Fibroblast of mammary gland (primary cell): ENCODE measurements at places on chromosomes 2 and 18.
A peak's percentile ranks its signal among the peaks of the same experiment; 100 is the strongest.

- peak; percentile 61 for DNase-seq
Measured at GRCh38 chr2:24049485-24050021, at the start of gene FKBP1B. TSS of gene FKBP1B (plus strand) at chr2:24049741. CDS start at chr2:24049850, 109 bp downstream.

DNA sequence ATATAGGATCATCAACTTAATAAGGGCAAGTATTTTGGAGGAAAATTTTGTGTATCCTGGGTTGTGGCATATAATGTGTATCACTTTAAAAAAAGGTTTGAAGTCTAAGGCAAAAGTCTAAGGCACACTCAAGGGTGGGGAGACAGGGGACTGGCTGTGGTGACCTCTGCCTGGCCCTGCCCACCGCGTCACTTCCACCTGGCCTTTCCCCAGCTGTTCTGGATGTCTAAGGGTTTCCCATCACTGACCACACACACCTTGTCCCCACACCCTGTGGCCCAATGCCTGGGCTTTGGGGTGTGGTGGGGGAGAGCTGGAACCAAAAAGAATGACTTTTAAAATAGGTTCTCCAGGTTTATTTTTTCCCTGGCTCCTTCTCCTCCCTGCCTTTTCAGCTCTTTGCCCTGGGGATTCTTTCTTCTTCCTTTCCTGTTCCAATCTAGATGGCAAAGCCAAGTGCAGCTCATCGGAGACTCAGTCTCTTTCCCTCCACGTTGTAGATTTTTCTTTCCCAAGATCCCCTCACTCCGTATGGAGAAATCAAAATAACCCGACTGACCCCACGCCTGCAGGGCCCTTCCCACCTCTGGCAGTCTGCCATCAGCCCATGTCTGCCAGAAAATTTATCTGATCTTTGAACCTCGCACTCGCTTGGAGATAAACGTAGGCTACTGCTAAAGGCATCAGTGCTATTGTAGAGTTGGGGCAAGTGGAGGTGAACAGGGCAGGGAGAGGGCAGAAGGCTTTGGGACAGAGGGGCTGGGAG is 257.2 kb downstream of the DYSF start:
- DNase-seq, result no peak

DNA sequence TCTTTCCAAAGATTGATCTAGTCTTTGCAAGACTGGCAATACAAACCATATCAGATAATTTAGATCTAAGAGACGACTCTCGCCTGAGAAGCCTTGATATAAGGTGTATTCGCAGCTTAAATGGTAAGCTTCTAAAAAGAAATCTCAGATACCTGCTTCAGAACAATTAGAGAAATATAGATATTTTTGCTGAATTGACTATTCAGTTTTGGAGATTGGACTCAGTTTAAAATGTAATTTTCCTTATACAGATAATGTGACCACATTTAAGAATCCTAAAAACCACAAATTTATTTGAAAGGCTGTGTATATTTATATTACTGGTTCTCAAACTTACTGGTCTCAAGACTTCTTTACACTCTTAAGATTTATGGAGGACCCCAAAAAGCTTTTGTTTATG is 15.4 kb downstream of the PAPOLG start:
- DNase-seq, result no peak

DNA sequence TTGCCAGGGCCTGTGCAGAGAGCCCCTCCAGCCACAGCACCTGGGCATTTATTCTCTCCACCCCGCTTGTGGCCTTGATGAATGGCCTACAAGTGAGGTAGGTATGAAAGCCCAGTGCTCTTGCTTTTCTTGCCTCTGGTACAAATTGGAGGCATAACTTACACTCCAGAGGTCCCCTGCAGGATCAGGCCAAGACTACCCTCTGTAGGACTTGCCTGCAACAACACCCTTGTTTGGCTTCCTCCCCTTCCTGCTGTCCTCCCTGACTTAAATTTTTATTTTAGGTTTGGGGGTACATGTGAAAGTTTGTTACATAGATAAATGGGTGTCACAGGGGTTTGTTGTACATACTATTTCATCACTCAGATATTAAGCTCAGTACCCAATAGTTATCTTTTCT is 95.7 kb downstream of the CDC42EP3 start:
- DNase-seq, result no peak

GRCh38 chr2:177530561-177530960 is 138.0 kb downstream of the AGPS start:
- peak; percentile 14 for DNase-seq

- DNase-seq, result no peak
Measured at GRCh38 chr2:234905547-234906265, 46.1 kb upstream of the SH3BP4 start.

DNA sequence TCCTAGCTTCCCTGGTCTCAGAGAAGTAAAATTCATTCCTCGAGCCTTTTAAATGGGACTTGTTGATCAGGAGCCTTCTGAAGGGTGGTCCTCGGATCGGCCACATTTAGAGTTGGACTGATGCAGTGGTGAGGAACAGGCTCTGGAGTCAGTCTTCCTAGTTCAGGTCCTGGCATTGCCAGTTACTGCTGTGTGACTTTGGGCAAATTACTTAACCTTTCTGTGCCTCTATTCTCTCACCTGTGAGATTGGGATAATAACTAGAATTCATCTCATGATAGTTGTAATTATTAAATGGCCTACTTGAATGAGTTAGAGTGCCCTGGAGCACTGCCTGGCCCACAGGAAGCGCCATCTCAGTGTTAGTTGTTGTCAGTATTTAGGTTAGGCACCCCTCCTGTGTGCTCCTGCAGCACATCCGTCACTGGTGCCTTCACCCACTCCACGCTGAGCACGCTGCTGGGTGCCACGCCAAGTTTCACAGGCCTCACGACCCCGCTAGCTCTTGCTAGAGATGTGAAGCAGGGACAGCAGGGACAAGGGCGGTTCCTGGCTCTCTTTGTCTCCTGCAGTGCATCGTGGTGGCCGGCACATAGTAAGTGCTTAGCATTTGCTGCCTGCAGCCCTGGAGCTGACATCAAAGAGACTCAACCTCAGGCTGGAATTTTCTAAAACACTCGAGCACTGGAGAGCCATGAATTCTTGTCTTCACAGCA is 122.9 kb downstream of the FAM210A start:
- no peak for DNase-seq

DNA sequence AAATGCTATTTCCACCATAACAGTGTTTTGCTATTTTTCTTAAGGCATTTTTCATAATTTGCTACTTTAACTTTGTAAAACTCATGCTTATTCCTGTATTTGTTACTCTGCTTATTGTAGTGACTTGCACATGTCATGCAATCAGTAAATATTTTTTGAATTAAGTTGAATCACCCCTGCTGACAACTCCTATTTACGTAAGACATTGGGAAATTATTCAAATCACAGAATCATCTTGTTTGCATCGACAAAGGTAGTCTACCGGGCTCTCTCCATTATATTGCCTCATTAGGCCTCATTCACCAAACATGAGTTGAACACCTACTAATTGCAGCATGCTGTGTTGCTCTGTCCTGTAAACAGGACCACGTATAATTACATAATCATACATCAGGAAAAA is 478.5 kb upstream of the ZEB2 start:
- DNase-seq, result peak; percentile 60

- DNase-seq, result no peak
Measured at GRCh38 chr18:34639687-34640086, 70.4 kb upstream of the DTNA start.

DNA sequence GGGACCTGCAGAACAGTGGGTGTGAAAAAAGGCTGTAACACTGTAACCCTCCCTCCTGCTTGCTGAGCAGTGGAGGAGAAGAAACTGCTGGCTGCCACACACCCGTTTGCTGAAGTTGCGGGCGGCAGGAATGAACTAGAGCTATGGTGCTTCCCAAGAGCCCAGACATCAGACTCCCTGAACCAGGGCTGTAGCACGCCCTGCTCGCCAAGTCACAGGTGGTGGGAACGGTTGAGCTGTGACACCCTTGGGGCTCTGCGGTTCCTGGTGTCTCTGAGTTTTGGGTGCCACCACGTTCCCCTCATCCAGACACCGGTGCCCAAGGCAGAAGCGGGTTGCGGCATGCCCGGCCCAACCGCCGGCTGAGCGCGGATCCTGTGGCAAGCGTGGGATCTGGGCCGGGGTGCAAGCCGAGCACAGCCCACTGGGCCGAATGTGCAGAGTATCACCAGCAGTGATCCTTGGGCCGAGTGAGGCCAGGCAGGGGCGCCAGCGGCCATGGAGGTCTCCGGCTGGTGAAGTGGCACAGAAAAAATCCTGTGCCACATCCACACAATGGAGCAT is 15.0 kb upstream of the ADI1 start:
- DNase-seq, result no peak

GRCh38 chr2:137865954-137866540 is 98.2 kb upstream of the HNMT start:
- peak; percentile 58 for DNase-seq

DNA sequence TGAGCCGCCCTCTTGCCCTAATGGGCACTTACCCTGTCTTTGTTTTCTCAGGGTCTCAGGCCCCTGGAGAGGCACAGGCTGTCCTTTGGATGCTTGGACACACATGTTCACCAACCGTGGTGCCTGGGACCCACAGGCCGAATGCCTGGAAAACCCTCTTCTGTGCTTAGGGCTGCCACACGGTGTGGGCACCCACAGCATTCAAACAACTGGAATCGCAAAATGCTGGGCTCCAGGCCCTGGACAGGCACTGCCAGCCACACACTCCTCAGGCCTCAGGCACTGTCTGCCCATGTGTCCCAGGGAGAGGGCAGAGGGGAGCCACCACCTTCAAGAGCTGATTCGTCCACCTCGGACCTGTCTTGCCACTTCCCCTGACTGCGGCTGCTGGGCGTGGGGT is 123.1 kb upstream of the ACKR3 start:
- no peak for DNase-seq

- DNase-seq, result peak; percentile 94
Measured at GRCh38 chr2:191020742-191021381, 6.9 kb upstream of the STAT1 start.

GRCh38 chr2:191262436-191262835 is 17.2 kb downstream of the MYO1B start:
- DNase-seq, result peak; percentile 86

- DNase-seq, result no peak
Measured at GRCh38 chr2:239793836-239794235, 231.3 kb downstream of the NDUFA10 start.

- DNase-seq, result no peak
Measured at GRCh38 chr18:73270920-73271634, 403.3 kb upstream of the NETO1 start.

- DNase-seq, result no peak
Measured at GRCh38 chr2:25738383-25739343, 65.3 kb upstream of the DTNB start.

DNA sequence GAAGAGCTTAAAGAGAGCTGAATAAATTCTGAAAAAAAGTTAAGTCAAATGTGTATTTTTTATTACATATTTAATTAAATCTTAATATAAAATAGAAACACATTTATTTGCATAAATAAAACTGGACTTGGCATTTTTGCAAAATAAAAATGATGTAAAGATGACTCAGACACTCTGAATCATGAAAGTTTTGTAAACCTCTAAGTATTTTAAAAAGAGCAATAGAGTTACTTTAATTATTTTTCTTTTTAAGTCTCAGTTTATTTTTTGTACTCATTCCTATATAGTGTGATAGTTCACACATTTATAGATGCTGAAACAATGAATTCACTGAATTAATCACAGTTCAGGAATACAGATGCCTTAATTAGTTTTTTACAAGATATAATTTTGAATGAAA is 109.9 kb upstream of the DTNA start:
- peak; percentile 66 for DNase-seq
